Stimulated activated CD4-positive, alpha-beta T cell treated with anti-CD3 and anti-CD28 coated beads, Interleukin-1b, Interleukin-23, amount 100 ng/mL, for 4 hours (primary cell): ENCODE measurements at places on chromosomes 13 and 19.

GRCh38 chr19:35209646-35210045 lies 18.9 kb downstream of the FAM187B start:
- DNase-seq = no peak

GRCh38 chr13:84980571-84980970 lies 818.6 kb downstream of the SLITRK6 start:
- no peak for DNase-seq

GRCh38 chr19:56508290-56508778 lies 679 bp downstream of the ZNF471 start:
- no peak for DNase-seq

GRCh38 chr13:40207001-40207478 lies 459.4 kb downstream of the FOXO1 start:
- DNase-seq = no peak

- DNase-seq = no peak
Measured at GRCh38 chr19:3830621-3831589, 37.9 kb downstream of the ZFR2 start.
